HT1080 (cell line): ENCODE measurements at places on chromosomes 1 and 21.
A peak's percentile ranks its signal among the peaks of the same experiment; 100 is the strongest.

DNA sequence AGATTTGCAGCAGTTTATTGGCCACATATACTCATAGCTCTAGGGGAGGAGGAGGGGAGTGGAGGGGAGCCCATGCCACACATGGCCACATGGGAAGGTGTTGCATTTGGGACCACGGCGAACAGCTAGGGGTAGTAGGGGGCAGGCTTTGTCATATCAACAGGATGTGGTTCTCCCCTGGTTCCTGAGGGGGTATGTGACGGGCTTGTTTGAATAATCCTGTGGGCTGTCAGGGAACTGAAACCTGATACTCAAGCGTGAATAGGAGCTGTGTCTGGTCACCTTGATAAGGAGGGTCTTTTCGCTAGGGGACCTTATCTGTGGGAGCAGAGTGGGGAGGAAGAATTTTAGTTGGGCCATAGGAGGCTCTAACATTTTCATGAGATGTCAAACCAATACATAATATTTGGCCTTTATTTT is 264.7 kb downstream of the CTH start:
- DNase-seq, result peak; percentile 59

DNA sequence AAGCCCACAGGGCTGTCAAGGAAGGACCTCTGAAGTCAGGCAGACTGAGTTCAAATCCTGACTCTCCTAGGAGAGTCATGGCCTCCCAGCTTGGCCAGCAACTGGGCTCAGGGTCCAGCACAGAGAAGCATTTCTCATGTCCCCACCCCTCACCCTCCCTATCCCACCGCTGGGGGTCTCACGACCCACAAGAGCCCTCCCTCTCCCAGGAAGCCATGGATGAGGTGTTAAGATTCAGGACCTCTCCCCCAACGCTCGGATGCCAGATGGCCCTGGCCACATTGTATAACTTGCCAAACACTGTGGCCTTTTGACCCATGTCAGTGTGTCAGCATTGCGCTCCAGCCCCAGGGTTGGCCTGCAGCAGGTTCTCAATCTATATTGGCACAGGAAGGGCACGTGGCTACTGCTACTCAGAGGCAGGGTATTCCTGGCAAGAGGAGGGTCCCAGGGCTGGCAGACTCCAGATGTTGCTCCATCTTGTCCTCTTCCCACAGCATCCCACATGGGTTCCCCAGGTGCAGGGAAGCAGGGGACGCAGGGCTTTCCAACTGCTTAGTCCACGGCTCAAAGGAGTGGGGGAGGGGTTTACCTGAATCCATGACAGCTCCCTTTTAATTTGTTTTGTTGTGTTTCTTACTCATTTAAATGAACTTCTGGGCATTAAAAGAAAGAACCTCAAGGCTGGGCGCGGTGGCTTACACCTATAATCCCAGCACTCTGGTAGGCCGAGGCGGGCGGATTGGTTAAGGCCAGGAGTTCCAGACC is 10.5 kb downstream of the SLC2A1 start:
- DNase-seq, result no peak

DNA sequence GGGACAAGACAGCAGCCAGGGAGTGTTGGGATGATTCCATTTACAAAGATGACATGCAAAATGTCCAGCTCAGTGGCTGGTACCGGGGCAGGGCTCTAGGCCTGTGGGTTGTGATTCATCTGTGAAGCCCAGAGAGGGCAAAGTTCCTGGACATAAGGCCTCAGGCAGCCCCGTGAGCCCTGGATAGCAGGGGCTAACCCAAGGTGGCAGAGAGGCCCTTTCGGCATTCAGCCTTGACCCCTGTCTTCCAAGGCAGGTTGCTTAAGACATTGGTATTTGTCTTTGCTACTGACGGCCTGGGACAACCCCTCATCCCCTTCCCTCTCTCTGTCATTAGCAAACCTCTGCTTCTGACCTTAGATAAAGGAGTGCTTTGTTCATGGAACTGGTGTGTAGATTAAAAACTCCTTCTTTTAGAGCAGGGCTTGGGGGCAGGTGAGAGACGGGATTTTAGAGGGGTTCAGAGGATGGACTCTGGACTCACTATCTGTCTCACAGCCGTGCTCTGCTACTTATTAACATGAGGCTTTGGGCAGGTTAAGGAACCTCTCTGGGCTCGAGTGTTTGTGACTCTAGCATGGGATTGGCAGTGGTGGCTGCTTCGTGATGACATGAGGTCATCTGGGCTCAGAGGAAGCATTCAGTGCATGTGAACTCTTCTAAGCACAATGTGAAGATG is 36.3 kb downstream of the TMEM51 start:
- no peak for DNase-seq

DNA sequence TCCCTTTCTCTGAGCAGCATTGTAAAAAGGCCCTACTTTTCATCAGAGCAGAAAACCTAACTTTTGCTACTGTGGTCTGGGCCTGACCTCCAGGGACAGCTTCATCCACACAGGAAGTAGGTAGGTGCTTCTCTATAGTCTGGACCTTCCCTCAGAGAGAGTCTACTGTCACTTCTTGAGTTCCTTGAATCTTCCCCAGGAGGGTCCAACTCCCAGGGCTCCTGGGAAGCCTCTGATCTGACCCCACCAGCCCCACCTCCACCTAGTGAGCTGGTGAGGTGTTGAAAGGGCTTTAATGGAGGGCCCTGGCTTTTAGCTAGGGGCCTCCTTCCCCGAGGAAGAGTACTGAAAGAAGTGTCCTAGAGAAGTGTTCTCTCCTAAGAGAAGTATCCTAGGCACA is 2.7 kb upstream of the VANGL2 start:
- DNase-seq, result no peak
